SHP77 treated with DMSO at 0.1 percent for 48 hours (cell line): ENCODE measurements at places on chromosomes 3 and 15.

GRCh38 chr3:122681974-122682409, 1.4 kb downstream of the PARP14 start:
- no peak for DNase-seq

GRCh38 chr3:13553686-13554085, 4.8 kb downstream of the FBLN2 start:
- no peak for DNase-seq

GRCh38 chr15:89321521-89322410, 12.9 kb downstream of the POLG start:
- no peak for DNase-seq

GRCh38 chr3:102295756-102296155, 139.1 kb upstream of the ZPLD1 start:
- DNase-seq, result no peak

DNA sequence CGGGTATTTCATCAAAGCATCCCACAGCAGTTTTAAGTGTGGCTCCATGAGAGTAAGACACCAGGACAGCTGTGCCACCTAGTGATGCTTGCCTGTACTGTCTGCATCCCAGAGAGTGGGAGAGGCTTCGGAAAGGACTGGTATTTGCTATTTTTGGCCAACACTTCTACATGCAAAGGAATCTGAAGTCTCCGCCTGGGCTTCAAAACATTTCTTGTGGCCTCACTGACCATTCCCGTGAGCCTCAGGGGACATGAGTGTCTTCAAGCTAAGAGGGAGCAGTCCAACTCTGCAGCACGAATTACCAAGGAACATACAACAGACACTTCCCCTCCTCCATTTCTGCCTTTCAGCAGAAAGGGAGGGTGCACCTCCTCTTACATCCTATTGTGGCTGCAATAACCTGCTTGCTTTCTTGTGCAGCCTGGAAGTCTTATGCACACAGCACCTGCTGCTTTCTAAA, 177.5 kb downstream of the RORA start:
- DNase-seq, result peak; percentile 50

DNA sequence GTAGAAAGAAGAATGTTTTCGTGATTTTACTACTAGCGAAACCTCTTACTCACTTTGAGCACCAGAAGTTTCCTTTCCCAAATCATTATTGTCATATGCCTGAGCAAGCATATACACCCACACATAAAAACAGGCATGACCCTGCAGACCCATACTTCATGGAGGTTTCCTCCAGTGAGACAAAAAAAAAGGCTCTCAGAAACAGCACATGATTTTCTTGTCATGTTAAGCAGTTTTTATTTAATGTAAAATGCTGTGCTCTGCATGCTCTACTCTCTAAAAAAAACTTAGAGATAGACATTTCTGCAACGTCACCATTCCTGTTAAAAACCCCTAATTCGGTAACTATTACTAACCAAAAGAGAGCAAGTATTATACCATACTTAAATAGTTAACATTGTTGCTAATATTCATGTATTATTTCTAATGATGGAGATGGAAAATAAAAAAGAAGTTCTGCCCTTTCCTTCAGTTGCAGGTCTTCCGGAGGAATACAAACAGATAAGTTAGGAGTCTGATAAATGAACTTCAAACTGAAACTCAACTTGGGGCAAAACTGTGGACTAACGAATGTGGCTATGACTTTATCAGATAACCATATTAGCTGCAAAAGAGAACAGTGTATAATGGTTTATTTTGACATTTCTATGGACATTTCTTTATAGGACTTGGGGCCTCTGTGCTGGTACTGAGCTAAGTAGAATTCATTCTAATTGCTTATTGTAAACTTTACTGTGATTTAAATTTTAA, 15.9 kb downstream of the CD200R1 start:
- DNase-seq, result no peak

GRCh38 chr3:192237992-192238608, 489.2 kb downstream of the FGF12 start:
- DNase-seq, result no peak

DNA sequence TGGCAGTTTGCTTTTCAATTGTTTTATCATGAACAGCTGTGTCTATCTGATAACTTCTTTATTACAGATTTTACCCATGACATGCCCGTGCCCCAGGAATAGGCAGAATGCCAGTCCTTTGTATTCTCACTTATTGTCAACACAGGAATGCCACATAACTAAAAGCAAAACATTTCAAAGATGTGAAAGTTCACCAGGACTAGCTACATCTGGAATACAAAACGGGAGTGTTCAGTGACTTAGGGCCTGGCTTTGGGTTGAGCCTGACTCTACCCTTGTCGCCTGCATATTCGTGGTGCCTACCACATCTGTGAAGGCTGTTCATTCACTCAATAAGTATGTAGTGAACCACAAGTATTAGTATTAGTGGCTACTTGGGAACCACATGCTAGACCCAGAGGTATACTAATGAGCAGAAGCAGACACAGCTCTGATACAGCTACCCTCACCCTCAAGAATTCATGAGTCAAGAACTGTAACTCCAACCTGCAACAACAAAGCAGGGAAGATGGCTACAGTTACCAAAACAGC, 2.9 kb downstream of the TNFSF10 start:
- DNase-seq, result no peak

DNA sequence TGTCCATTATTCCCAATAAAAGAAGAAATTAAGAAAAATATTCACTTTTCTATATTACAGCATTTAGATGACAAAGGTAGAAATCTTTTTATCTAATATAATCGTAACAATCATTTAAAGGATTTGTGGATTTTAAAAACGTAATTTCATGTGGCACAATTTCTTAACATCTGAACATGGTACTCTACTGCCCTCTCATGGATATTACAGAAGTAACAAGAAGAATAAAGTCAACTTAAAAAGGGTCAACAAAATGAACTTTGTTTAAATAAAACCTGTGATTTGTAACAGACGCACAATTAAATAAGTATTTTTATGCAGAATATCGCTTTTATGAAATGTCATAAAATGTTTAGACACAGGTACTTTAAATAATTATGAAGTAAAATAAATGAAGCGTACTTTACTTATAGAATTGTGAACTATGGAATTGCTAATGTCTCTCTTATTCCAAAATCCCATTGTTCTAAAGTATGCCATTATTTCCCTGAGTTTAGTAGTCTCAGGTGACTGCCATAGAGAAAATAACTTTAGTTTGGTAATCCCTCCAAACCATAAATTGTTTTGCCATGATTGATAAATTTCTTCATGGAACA, 366.8 kb upstream of the ZNF385D start:
- DNase-seq, result peak; percentile 6

DNA sequence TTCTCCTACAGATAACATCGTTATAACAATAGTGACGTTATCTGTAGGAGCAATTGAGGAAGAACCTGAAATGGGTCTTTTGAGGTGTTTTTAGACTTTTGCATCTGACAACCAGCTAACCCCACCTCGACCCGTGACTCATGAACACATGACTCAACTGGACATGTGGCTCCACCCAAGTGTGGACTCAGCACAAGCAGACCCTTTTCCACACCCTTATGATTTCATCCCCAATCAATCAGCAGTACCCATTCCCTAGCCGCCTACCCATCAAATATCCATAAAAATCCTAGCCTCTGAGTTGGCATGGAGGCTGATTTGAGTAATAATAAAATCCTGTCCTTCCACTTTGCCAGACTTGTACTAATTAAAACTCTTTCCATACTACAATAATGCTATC, 255.4 kb downstream of the ARPP21 start:
- no peak for DNase-seq

GRCh38 chr3:62724503-62724902, 150.7 kb downstream of the CADPS start:
- DNase-seq, result no peak

GRCh38 chr3:122188737-122189136, 5.3 kb downstream of the CASR start:
- DNase-seq, result no peak
